ENCODE measurements at places on chromosomes 2 and 18. TPM values are rescaled to one million over a fixed set of nuclear protein-coding genes. Genes with fewer than 3 reads are reported as not detected.

DNA sequence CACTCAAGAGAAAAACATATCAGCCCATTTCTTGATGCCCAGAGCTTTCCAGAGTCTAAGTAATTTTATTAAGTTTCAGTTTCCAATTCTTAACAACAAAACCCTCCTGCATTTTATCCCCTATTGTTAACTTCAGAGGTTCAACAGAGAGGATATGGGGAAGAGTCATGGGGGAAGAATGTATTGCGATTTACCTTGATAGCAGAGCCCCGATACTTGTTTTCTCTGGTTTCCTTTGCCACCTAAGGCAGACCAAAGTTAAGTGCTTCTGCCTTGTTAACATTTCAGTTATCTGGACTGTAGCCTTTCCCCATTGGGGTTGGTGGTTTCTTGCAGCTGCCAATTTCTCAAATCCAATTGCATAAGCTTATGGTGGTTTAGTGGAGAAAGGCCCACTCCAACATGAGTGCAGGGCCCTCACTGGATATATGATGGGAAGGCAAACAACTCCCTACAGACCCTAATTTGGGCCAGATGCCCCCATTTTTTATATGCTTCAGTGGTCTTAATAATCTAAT lies 82.0 kb upstream of the ITGB6 start:
- H3K27ac ChIP-seq, result no peak overlapping the region
- DNase-seq, result no peak
- H3K27me3 ChIP-seq, result no peaks in the 10 kb centered on the region
- peaks cover 54% of the 10 kb centered on the region for H3K36me3 ChIP-seq

DNA sequence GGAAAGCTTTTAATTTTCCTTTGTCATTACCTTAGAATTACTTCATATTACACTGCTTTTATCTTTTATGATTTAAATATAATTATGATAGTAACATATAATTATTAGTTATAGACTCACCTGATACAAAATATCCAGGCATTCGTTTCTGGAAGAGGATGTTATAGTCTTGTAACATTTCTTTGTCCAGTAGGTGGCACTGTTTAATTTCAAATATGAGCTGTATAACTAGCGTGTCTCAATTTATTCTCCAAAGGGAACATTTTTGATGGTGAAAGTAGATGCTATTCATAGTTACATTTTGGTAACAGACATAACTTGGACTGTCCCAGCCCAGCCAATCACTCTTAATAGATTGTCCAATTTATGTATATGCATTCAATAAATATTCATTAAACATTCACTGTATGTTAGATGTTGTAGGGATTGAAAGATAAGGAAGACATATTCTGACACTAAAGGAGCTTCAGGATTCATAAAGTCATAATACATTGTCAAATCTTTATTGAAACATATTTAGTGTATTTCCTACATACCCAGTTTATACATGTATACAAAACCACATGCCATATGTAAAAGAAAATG lies 19.2 kb downstream of the DAW1 start:
- no peaks in the 10 kb centered on the region for H3K36me3 ChIP-seq
- H3K27me3 ChIP-seq, result peaks cover 6% of the 10 kb centered on the region
- H3K4me1 ChIP-seq, result no peaks in the 10 kb centered on the region
- DNase-seq, result no peak
- no peak overlapping the region for H3K27ac ChIP-seq

- peaks cover 12% of the 10 kb centered on the region for H3K4me1 ChIP-seq
- no peak for DNase-seq
- peaks cover 51% of the 10 kb centered on the region for H3K36me3 ChIP-seq
- no peak overlapping the region for H3K27ac ChIP-seq
- no peaks in the 10 kb centered on the region for H3K27me3 ChIP-seq
- H3K4me3 ChIP-seq, result no peak overlapping the region
Observed at GRCh38 chr2:135152361-135152760, 100.3 kb downstream of the RAB3GAP1 start.

- H3K27ac ChIP-seq, result no peak overlapping the region
- H3K4me1 ChIP-seq, result peaks cover 6% of the 10 kb centered on the region
- H3K4me3 ChIP-seq, result no peak overlapping the region
- no peaks in the 10 kb centered on the region for H3K27me3 ChIP-seq
- no peak for DNase-seq
Observed at GRCh38 chr2:72236445-72237067, 88.9 kb upstream of the CYP26B1 start.

DNA sequence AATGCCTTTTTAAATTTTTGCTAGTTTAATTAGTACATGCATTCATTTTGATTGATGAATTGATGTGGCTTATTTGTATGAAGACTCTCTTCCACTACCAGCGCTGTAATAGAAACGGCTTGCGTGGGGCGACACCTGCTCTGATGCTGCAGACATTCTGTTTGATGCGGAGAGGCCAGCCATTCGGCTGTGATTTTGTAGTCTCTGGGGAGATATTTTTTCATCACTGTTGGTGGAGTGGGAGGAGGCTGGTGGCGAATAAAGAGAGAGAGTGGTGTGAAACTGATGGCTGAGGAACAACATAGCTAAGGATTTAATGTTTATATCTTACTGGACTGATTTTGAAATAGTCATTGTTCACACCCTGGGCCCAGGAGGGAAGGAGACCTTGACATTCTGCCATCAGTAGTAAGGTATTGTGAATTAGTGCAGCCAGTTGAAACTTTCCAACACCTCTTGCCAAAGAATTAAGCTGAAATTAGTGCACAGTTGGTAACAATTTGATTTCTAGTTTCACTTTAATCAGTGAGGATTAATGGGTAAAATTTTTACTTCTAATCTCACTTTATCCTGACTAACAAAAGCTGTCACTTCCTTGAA lies 224.1 kb downstream of the MTX2 start:
- peaks cover 20% of the 10 kb centered on the region for H3K27me3 ChIP-seq
- no peak overlapping the region for H3K27ac ChIP-seq
- H3K4me3 ChIP-seq, result no peak overlapping the region
- peaks cover 11% of the 10 kb centered on the region for H3K4me1 ChIP-seq
- no peaks in the 10 kb centered on the region for H3K36me3 ChIP-seq

DNA sequence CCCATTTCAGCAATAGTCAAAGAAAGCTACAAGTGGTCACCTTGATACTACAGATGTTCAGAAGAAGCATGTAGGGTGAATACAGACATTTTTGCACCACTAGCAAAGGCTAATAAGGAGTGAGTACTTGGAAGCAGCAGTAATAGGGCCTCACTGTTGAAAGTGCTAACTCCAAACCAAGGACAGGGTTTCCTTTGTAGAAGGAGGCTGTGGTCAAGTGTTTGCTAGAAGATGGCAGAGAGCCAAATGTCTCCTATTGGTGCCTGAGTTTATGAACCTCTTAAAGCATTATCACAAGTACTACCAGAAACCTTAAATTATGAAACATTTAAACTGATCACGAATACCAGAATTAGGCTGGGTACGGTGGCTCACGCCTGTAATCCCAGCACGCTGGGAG lies 308.1 kb downstream of the ZEB2 start:
- DNase-seq, result no peak
- peaks cover 27% of the 10 kb centered on the region for H3K36me3 ChIP-seq
- H3K27me3 ChIP-seq, result no peaks in the 10 kb centered on the region
- peaks cover 29% of the 10 kb centered on the region for H3K4me1 ChIP-seq

GRCh38 chr2:176814740-176815367 lies 397.7 kb upstream of the HNRNPA3 start:
- H3K27ac ChIP-seq, result peak overlapping the region; percentile 65
- H3K4me1 ChIP-seq, result peaks cover 34% of the 10 kb centered on the region
- peaks cover 1% of the 10 kb centered on the region for H3K36me3 ChIP-seq
- H3K4me3 ChIP-seq, result peak overlapping the region; percentile 66
- no peak for DNase-seq

- no peaks in the 10 kb centered on the region for H3K36me3 ChIP-seq
- no peak overlapping the region for H3K4me3 ChIP-seq
- peaks cover 11% of the 10 kb centered on the region for H3K4me1 ChIP-seq
- H3K27me3 ChIP-seq, result no peaks in the 10 kb centered on the region
- H3K27ac ChIP-seq, result no peak overlapping the region
Observed at GRCh38 chr2:197871780-197872456, 67.5 kb downstream of the PLCL1 start.

- no peaks in the 10 kb centered on the region for H3K4me1 ChIP-seq
- DNase-seq, result no peak
- no peak overlapping the region for H3K4me3 ChIP-seq
- H3K27ac ChIP-seq, result no peak overlapping the region
- no peaks in the 10 kb centered on the region for H3K27me3 ChIP-seq
- no peaks in the 10 kb centered on the region for H3K36me3 ChIP-seq
Observed at GRCh38 chr2:79393806-79394484, 118.9 kb upstream of the CTNNA2 start.

- H3K27me3 ChIP-seq, result no peaks in the 10 kb centered on the region
- H3K27ac ChIP-seq, result no peak overlapping the region
- H3K4me1 ChIP-seq, result no peaks in the 10 kb centered on the region
- no peak overlapping the region for H3K4me3 ChIP-seq
- H3K36me3 ChIP-seq, result no peaks in the 10 kb centered on the region
- no peak for DNase-seq
Observed at GRCh38 chr18:78955051-78955450, 24.6 kb upstream of the SALL3 start.

GRCh38 chr18:58562999-58563667 lies 65.8 kb downstream of the ALPK2 start:
- H3K4me1 ChIP-seq, result peaks cover 12% of the 10 kb centered on the region
- H3K36me3 ChIP-seq, result peaks cover 6% of the 10 kb centered on the region
- H3K4me3 ChIP-seq, result no peak overlapping the region
- no peak for DNase-seq
- H3K27ac ChIP-seq, result no peak overlapping the region

DNA sequence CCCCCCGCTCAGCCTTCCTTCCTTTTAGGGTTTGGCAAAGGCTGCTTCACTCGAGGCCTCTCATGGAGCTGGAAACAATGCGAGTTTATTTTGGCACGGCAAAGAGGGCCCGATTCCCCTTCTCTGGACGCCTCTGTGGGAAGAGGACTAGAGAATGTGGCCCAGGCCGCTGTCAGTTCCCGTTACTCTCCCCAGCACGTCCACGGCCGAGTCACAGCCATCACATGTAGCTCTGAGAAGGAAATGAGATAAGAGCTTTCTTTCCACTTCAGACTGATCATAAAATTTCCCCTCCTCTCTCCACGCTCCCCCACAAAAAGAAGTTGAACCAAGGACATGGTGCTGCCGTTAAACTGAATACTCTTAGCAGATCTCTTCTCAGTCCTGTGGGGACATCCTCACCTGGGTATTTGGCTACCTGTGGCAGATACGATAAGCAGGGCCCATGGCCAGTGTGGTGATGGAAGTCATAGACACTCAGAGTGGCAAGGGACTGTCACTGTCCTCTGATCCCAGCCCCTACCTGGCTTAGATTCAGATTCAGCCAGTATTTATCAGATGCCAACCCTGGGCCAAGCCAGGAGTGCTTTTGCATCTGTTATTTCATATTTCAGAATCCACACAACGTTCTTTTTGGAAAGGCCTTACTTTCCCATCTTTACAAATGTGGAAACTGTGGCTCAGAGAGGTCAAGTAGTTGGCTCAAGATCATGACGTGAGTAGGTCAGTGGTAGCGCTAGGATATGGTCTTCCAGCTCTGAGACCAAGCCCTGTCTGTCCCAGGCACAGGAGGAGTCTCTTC lies 101.2 kb downstream of the MCFD2 start:
- peaks cover 13% of the 10 kb centered on the region for H3K27me3 ChIP-seq
- H3K4me1 ChIP-seq, result no peaks in the 10 kb centered on the region
- no peak for DNase-seq

- H3K4me3 ChIP-seq, result no peak overlapping the region
- no peak overlapping the region for H3K27ac ChIP-seq
- no peaks in the 10 kb centered on the region for H3K4me1 ChIP-seq
Observed at GRCh38 chr2:159045545-159046454, 77.4 kb downstream of the TANC1 start.

DNA sequence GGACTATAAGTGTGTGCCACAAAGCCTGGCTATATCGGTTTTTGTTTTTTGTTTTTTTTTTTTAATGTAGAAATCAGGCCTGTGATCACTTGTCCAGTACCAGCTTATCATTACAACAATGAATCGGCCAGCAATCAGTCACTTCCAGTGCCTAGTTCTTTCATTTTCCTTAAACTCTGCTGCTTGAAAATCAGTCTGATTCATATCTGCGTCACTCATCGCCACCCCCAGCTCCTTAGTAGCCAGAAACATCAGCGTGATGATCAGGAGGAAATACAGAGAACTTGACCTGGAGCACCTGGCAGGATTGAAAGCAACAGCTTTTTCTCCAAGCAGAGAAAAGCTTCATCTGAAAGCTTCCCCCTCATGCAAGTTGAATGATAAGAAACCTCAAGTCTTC lies 75.4 kb downstream of the SPTBN1 start:
- H3K36me3 ChIP-seq, result no peaks in the 10 kb centered on the region
- peaks cover 6% of the 10 kb centered on the region for H3K27me3 ChIP-seq
- H3K27ac ChIP-seq, result no peak overlapping the region
- peaks cover 3% of the 10 kb centered on the region for H3K4me1 ChIP-seq

GRCh38 chr2:9179572-9180201 lies 26.9 kb upstream of the ASAP2 start:
- H3K36me3 ChIP-seq, result no peaks in the 10 kb centered on the region
- no peak for DNase-seq
- no peak overlapping the region for H3K4me3 ChIP-seq
- peaks cover 1% of the 10 kb centered on the region for H3K4me1 ChIP-seq

- H3K27me3 ChIP-seq, result peaks cover 5% of the 10 kb centered on the region
- H3K27ac ChIP-seq, result no peak overlapping the region
- no peak overlapping the region for H3K4me3 ChIP-seq
- DNase-seq, result no peak
- no peaks in the 10 kb centered on the region for H3K4me1 ChIP-seq
Observed at GRCh38 chr2:65710779-65711295, 278.4 kb upstream of the SPRED2 start.

- H3K4me1 ChIP-seq, result peaks cover 3% of the 10 kb centered on the region
- no peak overlapping the region for H3K27ac ChIP-seq
- H3K4me3 ChIP-seq, result no peak overlapping the region
- no peaks in the 10 kb centered on the region for H3K36me3 ChIP-seq
Observed at GRCh38 chr2:69241664-69242514, 145.1 kb downstream of the GFPT1 start.

CHRND gene
- not detected for total RNA-seq

CRYGC gene
- not detected for total RNA-seq

COL3A1 gene
- total RNA-seq, result not detected

TCF4 gene
- 1.4 TPM for total RNA-seq

FTCDNL1 gene
- 1.7 TPM for total RNA-seq

ARHGAP25 gene
- 117 TPM for total RNA-seq

SATB2 gene
- total RNA-seq, result 0.06 TPM

KANSL1L gene
- 6.5 TPM for total RNA-seq

CENPA gene
- 30.5 TPM for total RNA-seq

SOWAHC gene
- 0.17 TPM for total RNA-seq
